ENCODE measurements at places on chromosomes 6 and 20.

DNA sequence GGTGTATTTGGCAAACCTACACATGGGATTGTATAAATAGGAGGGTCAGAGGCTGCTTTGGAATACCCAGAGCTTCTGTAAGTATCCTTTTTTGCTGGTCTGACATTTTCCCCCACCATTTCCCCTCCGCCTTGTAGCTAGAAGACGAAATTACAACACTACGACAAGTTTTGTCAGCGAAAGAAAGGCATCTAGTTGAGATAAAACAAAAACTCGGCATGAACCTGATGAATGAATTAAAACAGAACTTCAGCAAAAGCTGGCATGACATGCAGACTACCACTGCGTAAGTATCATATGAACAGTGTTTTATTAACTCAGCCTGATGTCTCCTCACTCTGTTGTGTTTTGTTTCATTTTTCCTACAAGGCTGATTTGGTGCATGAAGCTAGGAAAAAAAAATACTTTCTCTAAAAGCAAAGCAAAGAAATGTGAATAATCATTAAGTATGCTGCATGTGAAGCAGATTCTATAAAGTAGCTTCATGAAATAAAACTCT is 72.7 kb downstream of the HDDC2 start:
- DNase-seq, result no peak

GRCh38 chr20:57732226-57732625 is 22.4 kb upstream of the PMEPA1 start:
- no peak for DNase-seq

DNA sequence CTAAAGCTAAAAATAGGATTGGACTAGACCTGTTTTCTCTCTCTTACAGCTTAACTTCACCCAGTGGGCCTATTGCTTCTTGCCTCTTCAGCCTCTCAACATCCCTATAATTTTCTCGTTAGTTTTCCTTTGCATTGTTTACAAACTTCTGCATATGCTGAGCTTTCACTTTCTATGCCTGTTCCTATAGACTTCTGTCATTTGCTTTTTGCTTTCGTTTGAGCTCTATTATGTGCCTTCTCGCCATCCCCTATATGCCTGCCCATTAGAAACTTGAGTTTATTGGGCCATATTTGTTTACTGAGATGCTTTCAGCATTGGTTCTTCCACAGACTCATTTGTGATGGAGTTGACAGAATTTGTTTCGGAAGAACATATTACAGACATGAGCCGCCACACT is 40.9 kb downstream of the NCOA7 start:
- DNase-seq, result no peak

GRCh38 chr6:21738180-21739094 is 144.9 kb downstream of the SOX4 start:
- no peak for DNase-seq

DNA sequence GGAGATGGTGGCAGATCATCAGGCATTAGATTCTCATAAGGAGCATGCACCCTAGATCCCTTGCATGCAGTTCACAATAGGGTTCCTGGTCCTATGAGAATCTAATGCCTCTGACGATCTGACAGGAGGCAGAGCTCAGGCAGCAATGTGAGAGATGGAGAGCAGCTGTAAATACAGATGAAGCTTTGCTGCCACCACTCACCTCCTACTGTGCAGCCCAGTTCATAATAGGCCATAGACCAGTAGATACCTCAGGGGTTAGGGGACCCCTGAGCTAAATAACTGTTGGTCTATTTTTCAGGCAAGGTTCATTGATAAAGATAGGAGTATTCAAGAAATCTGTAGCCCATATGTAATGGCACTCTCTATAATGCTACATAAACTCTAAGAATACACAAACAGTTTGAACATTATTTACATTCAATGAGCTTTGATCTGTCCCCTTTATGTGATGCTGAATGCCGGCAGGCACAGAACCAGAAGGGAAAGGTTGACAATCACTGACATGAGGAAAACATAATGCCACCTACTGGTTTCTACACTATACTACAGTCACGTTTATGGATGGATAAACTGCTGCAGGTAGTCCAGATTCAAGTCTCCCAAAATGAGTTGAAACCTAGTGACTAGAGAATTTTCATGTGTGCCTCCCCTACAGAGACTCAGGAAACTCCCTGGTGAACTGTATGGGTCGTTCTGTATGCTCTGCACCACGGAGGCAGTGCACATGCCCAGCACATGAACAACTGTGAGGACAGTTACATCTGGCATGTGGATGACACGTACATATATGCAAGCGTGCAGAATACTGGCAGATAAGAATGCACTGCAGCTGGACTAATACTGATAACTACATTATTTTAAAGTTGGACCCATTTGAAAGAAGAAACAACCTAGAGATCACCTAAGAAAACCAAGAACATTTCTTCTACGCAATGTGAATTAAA is 72.0 kb downstream of the DST start:
- DNase-seq, result peak; percentile 64

DNA sequence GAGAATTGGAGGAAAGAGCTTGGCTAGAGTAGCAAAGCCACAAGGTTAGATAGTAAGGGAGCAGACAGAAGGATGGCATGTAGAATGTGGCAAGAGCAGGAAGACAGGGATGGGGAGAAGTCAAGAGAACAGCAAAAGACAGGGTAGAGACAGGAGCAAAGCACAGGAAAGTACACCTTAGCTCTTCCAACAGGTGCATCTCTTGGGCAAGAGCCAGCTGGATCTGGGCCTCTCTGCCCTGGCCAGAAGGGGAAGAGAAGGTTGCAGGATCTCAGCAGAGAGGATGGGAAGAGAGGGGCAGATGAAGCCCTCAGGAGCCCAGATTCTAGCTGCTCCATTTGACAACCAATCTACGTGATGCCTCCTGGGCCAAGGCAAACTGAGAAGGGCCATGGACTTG is 16.7 kb downstream of the SCUBE3 start:
- DNase-seq, result no peak

- peak; percentile 68 for DNase-seq
These were observed at the start of gene ITPR3 for GRCh38 chr6:33620856-33621710. TSS of gene ITPR3 (plus strand) at chr6:33621322. CDS start at chr6:33621603, 281 bp downstream.

DNA sequence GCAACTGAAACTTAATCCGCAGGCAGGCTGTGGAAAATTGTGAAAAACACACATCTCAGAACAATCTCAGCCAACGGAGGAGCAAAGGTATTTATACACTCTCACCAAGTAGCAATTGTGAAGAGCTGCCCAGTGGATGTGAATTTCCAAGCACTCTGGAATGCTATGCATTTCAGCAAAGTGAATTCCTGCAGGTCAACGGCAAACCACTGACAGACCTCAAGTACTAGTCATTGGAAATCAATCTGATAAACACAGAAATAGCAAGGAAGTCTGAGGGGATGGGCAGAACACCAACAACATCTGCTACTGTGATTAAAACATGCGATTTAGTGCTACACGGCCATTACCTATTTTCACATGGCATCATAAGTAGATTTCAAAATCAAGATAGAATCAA is 429.1 kb downstream of the HTR1B start:
- DNase-seq, result no peak

DNA sequence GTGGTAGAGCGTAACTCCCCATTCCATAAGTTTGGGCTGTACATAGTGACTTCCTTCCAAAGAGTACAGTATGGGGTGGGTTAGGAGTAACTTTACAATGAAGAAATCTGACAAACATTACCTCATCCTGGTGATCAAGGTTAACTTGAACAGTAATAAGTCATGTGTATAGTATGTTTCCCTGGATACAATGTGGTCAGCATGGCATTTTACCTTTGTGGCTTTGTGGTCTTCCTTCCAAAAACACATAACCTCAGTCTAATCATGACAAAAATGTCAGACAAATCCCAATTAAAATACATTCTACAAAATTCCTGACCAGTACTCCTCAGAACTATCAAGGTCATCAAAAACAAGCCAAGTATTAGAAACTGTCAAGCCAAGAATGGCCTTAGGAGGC is 225.1 kb downstream of the UBE3D start:
- no peak for DNase-seq

- DNase-seq, result no peak
These were observed 34.2 kb upstream of the MDGA1 start for GRCh38 chr6:37731888-37732287.

GRCh38 chr6:31068669-31069340 is 43.6 kb downstream of the C6orf15 start:
- DNase-seq, result peak; percentile 80

DNA sequence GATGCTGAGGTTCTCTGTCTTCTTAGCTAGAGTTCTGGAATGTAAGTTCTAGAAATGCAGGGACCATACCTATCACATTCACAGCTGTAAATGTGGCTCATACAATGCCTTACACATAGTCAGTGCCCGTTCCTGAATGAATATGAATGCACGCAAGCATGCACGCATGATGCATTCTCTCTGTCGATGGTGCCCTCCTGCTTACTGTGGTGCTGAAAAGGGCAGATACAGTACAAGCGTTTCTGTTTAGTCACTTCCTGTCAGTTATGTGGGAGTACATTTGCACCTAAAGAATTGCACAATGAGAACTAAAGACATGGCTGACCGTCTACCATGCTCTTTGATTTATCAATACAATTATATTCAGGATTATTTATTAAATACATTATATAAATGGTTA is 152.2 kb upstream of the SOX4 start:
- DNase-seq, result no peak

DNA sequence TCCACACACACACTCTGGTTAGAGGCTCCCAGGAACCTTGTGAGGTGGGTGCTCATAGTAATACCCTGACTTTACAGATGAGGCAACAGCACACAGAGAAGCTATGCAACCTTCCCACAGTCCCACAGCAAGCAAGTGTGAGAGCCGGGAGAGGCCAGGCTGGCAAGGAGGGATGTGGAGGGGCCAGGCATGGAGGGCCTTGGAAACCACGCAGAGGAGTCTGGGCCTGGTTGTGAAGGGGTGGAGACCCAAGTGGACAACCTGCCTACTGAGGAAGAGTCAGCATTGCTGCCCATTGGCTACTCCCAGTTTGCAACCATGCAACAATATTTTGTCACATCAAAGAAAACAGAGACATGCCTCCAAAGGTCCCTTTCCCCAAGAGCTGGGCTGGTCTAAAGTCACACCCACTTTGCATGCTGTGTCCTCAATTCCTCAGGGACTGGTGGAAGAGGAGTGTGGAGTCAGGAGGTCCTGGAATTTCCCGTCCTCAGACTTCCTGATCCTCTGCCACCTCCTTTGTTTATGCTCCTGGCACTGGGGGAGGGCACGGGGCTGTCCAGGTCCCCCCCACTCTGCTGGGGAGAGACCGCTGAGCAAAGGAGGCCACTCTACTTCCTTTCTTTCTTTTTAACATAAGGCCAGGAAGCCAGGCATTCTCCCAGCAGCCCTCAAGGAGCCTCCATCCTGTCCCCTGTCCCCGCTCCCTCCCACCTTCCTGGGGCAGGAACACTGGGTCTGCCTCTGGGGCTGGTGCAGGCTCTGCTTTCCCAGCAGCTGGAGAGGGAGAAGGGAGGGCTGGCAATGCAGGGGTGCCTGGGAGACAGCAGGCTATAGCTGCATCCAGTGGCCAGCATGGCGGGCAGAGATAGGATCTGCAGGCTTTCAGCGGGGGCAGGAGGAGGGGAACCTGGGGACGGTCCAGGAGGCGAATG is 68.3 kb downstream of the NOL4L start:
- DNase-seq, result no peak

- no peak for DNase-seq
These were observed 107.7 kb downstream of the HFE start for GRCh38 chr6:26194816-26195375.

DNA sequence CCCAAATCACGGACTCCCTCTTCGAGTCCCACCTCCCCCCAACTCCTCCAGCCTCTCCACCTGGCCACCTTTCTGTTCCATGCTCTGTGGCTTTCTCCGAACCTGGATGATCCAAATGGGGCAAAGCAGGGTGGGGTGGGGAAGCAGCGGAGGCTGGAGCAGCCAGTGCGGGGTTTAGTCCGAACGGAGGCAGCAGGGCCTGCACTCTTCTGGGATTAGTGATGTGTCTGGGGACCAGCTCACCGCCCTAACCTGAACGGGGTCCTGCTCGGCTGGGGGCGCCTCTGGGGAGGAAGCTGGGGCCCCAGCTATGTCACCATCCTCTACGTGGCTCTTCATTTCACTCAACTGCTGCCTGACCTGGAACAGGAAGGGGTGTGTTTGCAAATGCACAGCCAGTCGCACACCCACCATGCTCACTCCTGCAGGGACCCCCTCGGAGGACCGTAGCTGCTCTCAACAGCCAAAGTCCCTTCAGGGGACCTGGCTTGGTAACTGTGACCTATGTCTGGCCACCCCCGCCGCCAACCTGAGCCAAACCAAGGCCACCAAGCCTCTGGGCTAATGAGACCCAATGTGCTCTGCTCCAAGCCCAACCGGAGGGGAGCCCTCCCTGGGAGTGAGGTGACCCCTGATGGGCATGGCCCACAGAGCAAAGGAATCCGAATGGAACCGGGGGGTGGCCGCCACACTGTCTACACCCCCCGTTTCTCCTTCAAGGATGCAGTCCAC is 46.8 kb downstream of the DSTN start:
- DNase-seq, result peak; percentile 6

DNA sequence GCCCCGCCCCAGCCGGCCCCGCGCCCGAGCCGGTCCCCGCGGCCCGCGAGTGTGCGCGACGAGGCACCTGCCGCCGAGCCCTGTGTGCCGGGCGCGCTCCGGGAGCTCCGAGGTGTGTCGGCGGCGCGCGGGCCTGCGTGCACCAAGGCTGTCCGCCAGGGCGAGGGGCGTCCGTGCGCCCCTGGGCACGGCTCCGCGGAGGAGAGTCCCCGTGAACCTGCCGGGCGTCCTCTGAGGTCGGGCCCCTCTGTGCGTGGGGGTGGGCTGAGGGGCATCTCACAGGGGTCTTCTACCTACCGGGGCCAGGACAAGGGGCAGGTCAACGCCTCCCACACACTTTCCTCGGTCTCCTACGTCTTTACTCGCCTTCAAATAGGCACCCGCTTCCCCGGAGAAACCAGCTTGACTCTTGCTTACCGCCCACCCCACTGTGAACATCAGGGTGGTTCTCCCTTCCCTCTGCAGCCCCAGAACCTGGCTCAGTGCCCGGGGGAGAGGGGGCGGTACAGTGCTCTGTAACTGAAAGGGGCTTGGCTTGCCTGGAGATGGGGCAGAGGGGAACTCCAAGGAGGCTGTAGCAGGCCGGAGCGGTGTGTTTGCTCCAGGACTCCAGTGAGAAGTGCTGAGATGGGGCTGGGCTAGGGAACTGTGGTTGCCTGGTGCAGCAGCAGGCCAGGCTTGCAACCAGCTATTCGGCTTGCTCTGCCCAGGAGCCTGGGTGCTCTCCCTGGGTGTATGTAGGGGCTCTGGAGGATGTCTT is at the start of gene SAMD10:
SAMD10 (minus strand) TSS at position 86 of the 760 bp plus-strand sequence. CDS start 175 bp downstream, outside the sequence.
- DNase-seq, result peak; percentile 89

- peak; percentile 36 for DNase-seq
These were observed 91.4 kb downstream of the CEBPB start for GRCh38 chr20:50281831-50282591.

DNA sequence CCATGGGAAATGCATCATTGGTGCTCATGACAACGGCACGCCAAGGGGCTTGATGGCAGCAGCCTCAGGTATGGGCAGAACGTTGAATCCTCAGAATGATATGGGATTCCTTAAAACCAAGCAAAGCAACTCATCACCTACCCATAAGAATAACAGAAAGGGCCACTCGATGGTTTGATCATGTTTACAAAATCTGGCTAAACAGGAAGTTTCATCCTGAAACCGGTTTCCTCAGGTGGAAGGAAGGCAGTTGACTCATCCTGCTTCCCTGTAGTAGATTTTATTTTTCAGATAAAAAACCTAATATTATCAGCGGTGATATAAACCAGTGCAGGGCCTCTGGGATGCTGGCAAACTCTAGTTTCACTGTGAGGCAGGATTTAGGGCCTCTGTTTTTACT is 136.9 kb upstream of the AGPAT4 start:
- no peak for DNase-seq
